Vein endothelial cell (primary cell): ENCODE measurements at places on chromosomes 5 and 9. TPM values are rescaled to one million over a fixed set of nuclear protein-coding genes. Genes with fewer than 3 reads are reported as not detected.

DRD1 gene
- not detected in 2 replicates for total RNA-seq

PKD2L2 gene
- total RNA-seq = 0.10 TPM in 1 of 2 replicates, not detected in the other

SHOC1 gene
- total RNA-seq = not detected in 2 replicates

WWC1 gene
- 0.48 TPM in 1 of 2 replicates, not detected in the other for total RNA-seq

PTBP3 gene
- 62.7 and 79.8 TPM in 2 replicates for total RNA-seq

MTMR12 gene
- total RNA-seq = 35.6 and 64.9 TPM in 2 replicates

MYO10 gene
- 133 and 138 TPM in 2 replicates for total RNA-seq

SPDL1 gene
- total RNA-seq = 25.2 and 37.2 TPM in 2 replicates

OR2K2 gene
- total RNA-seq = not detected in 2 replicates
